ENCODE measurements at places on chromosomes 1 and 21.

- DNase-seq, result no peak
These were observed 21.9 kb downstream of the LRRC8D start for GRCh38 chr1:89842567-89843272.

GRCh38 chr21:14356746-14357145 lies 26.2 kb downstream of the HSPA13 start:
- DNase-seq, result no peak

- no peak for DNase-seq
These were observed 91.3 kb downstream of the VWA5B1 start for GRCh38 chr1:20381961-20382360.

GRCh38 chr1:214970016-214970415 lies 112.5 kb upstream of the KCNK2 start:
- DNase-seq, result no peak

DNA sequence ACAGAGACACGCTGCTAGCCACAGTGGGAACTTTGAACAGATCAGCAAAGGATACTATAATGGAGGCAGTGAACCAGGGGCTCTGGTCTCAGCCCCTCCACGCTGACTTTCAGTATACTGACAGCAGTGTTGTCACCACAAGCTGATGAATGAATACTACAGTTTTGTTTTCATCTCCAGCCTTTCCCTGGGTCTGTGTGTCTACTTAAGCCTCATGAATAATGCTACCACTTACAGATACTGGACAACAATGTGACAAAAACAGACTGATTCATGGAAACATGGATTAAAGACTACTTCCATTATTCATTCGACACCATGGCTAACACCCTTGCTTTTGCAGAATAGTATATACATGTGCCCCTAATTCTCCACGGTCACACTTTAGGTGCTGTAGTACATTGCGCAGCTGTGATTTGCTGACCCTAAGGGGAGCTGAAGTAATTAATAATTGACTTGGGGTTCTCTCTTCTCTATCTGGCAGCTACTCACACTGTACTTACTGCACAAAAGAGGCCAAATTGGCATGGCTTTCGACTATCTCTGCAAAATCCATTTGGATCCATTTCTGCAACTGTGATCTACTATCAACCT lies 203.2 kb upstream of the LYPLAL1 start:
- DNase-seq, result no peak

DNA sequence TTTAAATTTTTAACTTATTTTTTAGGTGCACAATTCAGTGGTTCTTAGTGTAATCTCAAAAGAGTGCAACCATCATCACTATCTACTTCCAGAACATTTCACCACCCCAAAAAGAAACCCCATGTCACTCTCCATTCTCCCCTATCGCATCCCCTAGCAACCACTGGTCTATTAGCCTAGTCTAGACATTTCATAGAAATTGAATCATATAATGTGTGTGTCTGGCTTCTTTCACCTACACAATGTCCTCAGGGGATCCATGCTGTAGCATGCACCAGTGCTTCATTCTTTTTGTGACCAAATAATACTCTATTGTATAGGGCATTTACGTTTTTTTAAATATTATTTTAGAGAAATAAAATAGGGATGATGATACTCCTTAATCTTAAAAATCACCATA lies 64.7 kb downstream of the JAK1 start:
- no peak for DNase-seq

DNA sequence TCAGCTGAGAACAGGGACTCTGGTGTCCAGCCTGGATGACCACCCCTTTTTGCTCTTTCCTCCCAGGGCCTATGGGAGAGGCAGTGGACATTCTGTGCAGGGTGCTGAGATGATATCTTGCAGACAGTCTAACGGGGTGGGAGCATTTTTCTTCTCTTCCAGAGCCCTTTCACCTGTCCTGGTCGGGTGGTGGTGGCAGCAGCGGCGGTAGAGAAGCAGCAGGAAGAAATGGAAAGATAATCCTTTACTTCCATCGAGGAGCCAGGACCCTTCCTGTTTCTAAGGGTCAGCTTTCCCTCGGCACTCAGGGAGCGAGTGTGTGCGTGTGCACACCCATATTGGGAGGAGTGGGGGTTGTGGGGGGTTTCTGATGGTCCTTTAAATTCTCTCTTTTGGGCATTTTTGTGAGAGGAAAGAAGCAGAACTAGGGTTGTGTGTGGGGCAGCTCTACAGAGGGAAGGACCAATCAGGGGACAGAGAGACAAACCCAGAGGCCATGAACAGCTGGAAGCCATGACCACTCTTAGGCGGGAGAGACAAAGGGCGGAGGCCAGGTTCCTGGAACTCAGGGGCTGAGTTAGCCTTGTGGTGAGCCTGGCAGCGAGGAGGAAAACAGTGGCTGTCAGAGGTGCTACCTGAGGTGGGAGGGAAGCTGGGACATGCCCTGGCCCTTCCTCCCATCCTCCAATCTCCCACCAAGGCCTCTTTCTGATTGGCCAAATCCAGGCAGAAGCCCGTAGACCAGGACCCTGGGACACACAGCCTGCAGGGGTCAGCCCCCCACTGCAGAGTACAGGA lies 31.2 kb upstream of the CSF3R start:
- no peak for DNase-seq

DNA sequence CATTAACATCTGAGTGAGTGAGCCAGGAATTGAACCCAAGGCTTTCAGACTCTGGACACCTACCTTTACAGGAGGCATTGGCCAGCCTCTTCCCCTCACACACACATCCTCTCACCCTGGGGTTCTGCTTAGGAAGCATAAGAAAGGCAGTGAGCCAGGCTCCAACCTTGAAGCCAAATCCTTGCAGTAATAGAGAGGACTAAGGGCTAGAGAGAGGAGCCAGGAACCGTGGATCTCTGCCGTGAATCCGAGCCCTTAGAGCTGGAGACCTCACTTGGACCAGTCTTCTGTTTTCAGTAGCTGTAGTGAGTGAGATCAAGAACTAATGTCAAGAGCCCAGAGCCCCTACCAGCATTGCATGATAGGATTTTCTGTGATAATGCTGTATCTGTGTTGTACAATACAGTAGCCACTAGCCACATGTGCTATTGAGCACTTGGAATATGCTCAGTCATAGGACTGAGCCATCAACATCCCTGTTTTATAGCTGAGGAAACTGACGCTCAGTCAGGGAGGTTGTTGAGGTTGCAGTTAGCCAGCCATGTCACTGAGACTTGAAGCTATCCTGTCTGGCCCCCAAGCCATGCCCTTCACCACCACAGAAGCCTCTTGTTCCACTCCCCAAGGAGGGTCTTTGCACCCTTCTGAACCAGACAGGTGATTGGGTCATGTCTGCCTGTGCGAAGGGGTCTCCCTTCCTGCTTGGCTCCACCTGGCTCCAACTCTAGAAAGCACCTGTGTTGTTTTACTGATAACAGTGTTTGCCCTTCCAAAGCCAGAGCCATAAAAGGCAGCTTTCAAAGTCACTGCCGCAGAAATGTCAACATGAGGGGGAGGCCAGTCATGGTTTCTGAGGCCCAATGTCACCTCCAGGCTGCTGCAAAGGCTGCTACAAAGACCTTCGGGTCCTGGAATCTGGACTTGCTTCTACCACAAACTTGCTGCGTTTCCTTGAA lies 101.1 kb upstream of the JUN start:
- no peak for DNase-seq

- no peak for DNase-seq
These were observed 2.7 kb downstream of the RGL1 start for GRCh38 chr1:183807549-183808168.

DNA sequence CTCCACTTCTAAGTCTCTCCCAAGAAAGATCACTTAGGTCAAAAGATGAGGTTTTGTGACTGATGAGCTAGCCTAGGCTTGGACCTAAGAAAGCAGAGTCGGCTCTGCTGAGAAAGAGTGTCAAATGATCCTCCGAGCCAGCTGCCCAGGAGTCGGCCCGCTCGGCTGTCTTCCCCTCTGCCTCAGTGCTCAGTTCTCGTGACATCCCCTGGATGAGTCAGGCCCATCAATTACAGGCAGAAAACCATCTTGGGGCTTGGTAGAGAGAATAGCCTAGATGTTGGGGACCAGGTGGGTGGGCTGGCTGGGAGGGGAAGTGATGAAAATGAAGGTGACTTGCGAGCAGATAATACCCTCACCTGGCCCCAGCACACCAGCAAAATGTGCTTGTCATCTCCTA lies 60.5 kb downstream of the SLC66A1 start:
- no peak for DNase-seq

GRCh38 chr1:21652101-21652936 lies 16.8 kb downstream of the RAP1GAP start:
- no peak for DNase-seq

DNA sequence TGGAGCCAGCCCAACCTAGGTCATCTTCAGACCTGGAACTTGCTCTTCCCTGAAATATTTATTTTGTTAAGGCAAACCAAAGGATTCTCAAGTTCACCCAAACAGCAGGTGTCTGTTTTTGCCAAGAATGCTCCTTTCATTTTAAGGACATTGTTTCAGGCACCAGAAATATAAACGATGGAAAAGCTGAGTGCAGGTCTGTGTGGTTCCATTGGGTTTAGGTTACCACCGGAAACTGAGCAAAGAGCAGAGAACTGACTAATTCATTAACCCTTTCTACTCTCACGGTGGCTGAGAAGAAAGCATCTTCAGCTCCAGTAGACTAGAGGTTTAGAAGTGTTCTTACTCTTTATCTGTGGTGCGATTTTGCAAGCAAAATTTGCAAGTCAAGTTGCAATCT lies 38.0 kb upstream of the ZC3H11B start:
- no peak for DNase-seq

DNA sequence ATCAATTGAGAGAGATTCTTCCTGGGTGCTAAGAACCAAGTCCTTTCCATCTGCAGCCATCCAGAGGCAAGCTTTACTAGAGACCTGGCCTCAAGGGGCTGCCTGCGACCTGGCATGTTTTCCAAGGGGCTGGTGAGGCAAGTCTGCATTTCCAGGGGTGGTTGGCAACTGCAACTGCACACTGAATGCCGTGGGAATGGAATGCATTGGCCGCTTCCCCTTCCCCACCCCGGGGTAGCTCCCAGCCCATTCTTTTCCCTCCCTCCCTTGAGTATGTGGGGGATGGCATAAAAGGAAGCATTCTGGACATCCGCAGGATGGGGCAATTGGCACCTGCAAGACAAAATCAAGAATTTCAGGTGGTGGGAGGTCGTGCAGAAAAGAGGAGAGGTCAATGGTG lies 155.1 kb downstream of the IGSF21 start:
- no peak for DNase-seq

- DNase-seq, result no peak
These were observed 14.6 kb downstream of the RIPK4 start for GRCh38 chr21:41752231-41752681.

GRCh38 chr21:36908260-36908908 lies 58.1 kb downstream of the HLCS start:
- DNase-seq, result no peak

DNA sequence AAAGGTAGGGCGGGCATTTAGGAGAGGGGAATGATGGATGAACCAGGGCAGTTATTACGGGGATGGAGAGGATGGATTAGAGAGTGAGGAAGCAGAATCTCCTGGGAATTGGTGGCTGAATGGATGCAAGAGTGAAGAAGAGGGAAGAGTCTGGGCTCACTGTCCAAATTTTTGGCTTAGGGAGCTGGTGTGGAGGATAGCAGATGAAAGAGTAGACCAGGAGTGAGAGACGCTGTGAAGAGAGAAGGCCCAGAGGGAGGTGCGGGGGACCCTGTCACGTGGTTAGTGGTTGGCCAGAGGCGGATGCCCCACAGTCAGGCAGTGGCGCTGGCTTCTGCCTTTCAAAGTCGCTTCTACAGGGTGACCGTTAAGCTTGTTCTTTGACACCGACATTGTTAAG lies 78.4 kb downstream of the PEX14 start:
- DNase-seq, result no peak

GRCh38 chr21:18449605-18450550 lies 46.3 kb upstream of the TMPRSS15 start:
- no peak for DNase-seq

DNA sequence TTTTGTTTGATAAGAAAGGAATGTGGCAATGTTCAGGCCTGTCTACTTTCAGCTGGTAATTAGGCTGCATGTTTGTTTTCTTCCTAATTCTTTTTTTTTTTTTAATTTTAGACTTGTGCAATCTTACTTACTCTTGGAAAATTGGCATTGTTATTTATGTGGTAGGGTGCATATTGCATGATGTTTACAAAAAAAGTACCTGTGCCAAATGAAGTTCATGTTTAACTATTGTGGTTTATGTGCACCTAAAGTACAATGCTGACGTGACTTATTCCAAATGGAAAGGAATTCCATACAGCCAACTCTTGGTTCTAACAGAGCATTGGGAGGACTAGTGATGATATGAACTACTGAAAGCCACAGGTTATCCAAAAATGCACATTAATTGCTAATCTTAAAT lies 51.0 kb downstream of the KCNK2 start:
- no peak for DNase-seq

- no peak for DNase-seq
These were observed 66.4 kb downstream of the DDAH1 start for GRCh38 chr1:85398391-85399064.

DNA sequence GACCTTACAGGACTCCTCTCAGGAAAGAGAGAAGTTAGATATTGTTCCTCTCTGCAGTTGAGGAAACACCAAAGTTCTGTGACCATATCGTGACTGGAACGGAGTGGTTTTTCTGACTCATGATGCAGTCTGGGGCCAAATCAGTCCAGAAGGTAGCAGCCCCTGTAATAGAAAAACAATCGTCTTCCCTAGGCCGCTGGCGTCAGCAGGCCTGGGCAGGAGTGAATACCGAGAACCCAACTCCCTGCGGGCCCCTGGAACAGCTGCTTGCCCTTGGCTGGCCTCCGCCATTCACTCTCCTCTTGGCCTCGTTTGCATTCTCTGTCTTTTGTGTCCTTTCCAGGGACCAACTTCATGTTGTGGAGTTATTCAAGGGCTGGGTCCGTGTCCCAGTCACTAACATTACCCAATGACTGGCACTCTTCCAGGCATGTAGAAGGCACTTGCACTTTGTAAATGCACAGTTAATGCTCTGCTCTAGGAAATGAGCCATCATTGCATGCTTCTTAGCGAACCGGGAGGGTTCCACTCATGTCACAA lies 10.9 kb upstream of the CD101 start:
- peak; percentile 60 for DNase-seq

GRCh38 chr1:110160538-110161100 lies 10.3 kb downstream of the SLC6A17 start:
- DNase-seq, result no peak

DNA sequence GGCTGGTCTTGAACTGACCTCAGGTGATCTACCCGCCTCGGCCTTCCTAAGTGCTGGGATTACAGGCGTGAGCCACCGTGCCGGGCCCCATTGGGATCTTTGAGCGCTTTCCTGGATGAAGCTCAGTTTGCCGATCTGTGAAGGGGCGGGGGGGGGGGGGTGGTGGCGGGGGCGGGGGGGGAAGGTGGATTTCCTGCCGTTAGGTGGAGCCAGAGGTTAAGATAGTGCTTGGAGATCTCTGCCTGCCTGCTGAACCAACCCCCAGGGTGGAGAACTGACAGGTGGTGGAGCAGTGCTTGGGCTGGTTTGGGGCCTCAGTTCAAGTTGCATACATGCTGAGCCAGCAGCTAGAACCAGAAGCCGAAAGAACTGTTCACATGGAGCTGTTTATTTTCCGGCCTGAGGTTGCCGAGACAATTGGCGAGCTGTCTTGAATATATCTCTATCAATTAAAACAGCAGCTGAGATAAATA lies 1.7 kb downstream of the TMCC2 start:
- DNase-seq, result no peak

- DNase-seq, result no peak
These were observed 72.8 kb downstream of the PBX1 start for GRCh38 chr1:164631751-164632150.

GRCh38 chr1:248622570-248623001 lies 12.3 kb downstream of the OR2T11 start:
- no peak for DNase-seq

GRCh38 chr1:208040821-208041297 lies 129.9 kb upstream of the CD34 start:
- no peak for DNase-seq
